ENCODE measurements at places on chromosomes 12 and 14.

DNA sequence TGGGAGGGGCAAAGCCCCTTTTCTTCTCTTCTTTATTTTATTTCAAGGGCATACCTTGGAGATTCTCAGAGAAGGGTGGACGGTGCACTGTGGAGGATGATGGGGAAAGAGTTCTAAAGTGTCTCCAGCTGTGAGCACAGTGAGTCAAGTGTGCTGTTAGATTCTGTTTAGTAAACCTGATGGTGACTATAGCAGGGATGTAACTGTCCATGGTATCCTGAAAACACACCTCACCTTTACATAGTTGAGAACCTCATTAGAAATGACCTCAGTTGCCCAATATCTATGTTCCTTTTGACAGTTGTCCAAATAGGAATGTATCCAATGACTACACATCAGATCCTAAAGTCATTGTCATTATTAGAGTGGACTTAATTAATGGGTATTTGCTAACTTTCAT, 38.0 kb downstream of the CNTN1 start:
- DNase-seq = no peak

- no peak for DNase-seq
Observed at GRCh38 chr12:102568276-102568675, 87.9 kb upstream of the IGF1 start.

DNA sequence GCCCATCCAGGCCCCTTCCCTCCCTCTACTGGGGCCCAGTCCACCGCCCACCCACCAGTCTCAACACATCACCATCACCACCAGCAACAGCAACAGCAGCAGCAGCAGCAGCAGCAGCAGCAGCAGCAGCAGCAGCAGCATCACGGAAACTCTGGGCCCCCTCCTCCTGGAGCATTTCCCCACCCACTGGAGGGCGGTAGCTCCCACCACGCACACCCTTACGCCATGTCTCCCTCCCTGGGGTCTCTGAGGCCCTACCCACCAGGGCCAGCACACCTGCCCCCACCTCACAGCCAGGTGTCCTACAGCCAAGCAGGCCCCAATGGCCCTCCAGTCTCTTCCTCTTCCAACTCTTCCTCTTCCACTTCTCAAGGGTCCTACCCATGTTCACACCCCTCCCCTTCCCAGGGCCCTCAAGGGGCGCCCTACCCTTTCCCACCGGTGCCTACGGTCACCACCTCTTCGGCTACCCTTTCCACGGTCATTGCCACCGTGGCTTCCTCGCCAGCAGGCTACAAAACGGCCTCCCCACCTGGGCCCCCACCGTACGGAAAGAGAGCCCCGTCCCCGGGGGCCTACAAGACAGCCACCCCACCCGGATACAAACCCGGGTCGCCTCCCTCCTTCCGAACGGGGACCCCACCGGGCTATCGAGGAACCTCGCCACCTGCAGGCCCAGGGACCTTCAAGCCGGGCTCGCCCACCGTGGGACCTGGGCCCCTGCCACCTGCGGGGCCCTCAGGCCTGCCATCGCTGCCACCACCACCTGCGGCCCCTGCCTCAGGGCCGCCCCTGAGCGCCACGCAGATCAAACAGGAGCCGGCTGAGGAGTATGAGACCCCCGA, 6.8 kb upstream of the RNU7-1 start:
- no peak for DNase-seq

GRCh38 chr12:108975024-108975593, 45.8 kb downstream of the SVOP start:
- no peak for DNase-seq

DNA sequence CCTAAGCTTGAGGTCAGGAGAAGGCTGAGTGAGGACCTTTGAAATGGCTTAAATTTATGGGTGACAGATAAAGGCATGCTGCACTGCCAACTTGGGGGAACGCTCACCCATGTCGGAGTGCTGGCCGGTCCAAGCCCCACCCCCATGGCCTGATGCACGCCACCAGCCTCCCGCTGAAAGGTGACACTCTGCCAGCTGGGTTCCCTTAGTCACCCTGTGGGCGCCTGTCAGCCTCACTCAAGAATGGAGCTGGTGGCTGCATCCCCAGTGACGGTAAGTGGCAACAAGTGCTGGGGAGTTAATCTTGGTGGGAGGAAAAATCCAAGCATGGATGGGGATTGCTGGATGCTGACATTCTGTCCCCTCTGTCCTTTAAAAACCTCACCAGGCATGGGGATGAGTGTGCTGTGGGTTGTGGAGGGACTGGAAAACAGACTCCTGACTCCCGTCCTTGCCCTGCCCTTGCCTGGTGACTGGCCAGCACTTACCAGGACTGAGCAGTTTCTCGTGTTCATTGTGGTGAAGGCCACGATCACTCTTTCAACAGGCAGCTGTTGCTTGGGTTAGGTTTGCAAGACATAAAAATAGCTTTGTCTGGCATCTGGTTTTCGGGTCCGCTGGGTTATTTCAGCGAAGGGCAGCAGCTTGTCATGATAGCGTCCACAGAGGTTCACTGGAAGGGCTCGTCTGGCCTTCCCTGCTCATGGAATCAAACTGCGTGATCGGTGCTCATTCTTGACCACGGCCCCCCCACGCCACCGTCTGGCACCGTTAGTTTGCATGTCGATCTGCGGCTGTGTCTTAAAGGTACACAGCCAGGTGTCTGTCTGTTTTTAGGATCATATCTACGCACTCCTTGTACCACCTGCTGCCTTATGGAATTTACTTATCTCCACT, 15.0 kb downstream of the ACACB start:
- DNase-seq = no peak

DNA sequence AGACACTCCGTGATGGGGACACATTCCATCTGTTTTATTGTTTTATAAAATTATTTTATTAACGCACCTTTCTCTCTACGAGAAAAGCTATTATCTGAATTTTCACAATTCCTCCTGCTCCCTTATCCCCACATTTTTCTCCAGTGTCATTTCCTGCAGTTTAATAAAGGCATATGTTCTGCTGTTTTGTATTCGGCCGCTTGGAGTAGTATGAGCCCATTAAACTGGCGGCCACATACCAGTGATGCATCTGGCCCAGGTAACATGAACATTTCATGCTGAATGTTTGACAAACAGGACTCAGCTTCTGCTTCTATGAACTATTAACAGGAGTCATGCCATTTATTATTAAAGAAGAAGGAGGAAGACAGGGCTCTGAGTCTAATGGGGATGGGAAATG, 511.0 kb downstream of the TMEM121 start:
- no peak for DNase-seq

- DNase-seq = no peak
Observed at GRCh38 chr12:40825156-40825555, 132.9 kb downstream of the CNTN1 start.

GRCh38 chr12:102107970-102108369, 11.9 kb downstream of the NUP37 start:
- DNase-seq = no peak

GRCh38 chr14:23396126-23396525, 11.9 kb downstream of the MYH6 start:
- DNase-seq = no peak

DNA sequence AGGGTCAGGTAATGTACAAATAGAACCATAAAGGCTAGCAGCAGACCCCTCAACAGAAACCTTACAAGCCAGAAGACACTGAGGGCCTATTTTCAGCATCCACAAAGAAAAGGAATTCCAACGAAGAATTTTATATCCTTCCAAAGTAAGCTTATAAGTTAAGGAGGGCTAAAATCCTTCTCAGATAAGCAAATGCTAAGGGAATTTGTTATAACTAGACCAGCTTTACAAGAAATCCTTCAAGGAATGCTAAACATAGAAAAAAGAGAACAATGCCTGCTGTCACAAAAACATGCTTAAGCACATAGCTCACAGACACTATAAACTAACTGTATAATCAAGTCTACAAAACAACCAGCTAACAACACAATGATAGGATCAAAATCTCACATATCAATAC, 130.7 kb upstream of the RPL10L start:
- no peak for DNase-seq

DNA sequence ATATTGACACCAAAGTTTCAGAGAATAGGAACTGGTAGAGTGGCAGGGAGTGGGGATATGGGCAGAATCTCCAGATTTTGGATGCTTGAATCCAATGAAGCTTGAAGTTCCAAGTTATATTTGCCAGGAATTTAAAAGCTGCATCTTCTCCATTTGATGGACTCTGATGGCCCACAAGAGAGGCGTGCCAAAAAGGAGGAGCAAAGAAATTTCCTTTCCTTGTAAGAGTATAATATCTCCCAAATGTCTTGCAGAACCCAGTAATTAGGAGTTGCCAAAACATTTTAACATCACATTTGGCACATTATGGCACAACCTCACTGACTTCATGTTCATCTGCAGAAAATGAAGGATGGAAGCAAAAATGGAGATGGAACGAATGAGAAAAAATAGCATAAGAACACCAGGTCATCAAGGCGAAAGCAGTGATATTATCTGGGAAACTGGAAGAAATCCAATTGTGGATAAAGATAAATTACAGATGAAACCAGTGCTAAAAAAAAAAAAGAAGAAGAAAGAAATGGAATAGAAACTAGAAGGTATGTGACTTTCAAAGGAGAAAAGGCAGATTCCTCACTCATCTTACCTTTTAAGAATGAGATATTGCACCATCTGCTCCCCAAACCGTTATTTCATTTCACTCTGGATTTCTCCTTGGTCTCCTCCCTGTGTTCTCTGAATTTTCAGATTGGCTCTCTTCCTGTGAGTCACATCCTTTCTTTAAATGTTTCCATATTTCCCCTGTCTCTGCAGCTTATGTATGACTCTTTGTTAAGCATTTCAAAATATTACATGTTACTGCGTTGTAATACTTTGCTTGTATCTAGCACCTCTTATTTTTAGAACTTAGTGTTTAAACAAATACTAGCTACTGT, 13.5 kb upstream of the FLRT2 start:
- DNase-seq = no peak

- no peak for DNase-seq
Observed at GRCh38 chr14:99028521-99028920, 243.5 kb downstream of the BCL11B start.

- DNase-seq = no peak
Observed at GRCh38 chr12:46400406-46400805, 27.8 kb upstream of the SLC38A2 start.

- no peak for DNase-seq
Observed at GRCh38 chr12:40511341-40511740, 180.9 kb upstream of the CNTN1 start.

DNA sequence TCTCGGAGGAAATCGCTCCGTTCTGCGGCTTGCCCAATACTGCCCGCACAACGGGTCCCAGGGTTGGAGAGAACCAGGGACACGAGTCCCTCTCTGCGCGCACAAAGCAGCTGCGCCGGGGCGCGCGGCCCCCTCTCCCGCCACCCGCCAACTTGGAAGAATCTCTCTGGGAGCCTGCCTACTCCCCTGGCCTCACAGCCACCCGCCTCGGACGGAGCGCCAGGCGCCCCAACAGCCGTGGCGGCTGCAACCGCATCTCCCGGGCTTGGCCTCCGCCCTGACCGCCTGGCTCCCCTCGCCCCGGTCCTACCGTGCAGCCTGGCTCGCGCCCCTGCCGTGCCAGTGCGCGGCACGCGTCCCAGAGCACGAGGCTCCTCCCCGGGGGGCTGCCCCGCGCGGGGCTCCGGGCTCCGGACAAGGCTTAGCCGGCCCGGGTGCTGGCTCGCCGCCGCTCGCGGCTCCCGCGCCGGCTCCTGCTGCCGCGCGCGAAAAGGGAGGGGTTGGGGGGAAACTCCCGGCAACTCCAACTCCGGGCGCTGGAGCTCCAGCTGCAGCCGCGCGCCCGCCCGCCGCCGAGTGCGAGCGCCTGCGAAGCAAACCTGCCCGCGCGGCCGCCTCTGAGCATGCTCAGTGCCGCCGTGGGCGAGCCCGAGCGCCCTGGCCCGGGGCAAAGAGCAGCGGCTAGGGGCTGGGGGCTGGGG, at the start of gene STXBP6:
TSS of gene STXBP6 (minus strand) at position 580 of the 701 bp plus-strand sequence. CDS start 75,329 bp downstream, outside the sequence.
- peak; percentile 52 for DNase-seq

DNA sequence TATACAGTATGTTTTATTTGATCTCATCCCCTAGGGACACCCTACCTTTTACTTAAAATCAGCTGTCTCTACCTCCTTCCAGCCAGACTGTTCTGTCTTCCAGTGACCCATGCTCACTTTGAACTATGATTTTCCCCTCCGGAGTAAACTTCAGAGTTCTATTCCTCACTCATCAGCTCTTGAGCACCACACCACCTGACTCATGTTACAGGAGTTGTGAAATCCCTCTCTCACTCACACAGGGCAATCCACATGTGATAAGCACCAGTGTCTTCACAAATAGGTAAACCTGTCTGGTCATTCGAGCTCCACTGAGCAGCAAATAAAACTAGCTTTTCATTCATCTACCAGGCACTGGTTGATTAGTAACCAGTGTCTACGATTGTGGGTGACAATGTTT, 177.3 kb upstream of the BMP4 start:
- DNase-seq = no peak

- no peak for DNase-seq
Observed at GRCh38 chr14:100842799-100843198, 16.9 kb downstream of the MEG3 start.

DNA sequence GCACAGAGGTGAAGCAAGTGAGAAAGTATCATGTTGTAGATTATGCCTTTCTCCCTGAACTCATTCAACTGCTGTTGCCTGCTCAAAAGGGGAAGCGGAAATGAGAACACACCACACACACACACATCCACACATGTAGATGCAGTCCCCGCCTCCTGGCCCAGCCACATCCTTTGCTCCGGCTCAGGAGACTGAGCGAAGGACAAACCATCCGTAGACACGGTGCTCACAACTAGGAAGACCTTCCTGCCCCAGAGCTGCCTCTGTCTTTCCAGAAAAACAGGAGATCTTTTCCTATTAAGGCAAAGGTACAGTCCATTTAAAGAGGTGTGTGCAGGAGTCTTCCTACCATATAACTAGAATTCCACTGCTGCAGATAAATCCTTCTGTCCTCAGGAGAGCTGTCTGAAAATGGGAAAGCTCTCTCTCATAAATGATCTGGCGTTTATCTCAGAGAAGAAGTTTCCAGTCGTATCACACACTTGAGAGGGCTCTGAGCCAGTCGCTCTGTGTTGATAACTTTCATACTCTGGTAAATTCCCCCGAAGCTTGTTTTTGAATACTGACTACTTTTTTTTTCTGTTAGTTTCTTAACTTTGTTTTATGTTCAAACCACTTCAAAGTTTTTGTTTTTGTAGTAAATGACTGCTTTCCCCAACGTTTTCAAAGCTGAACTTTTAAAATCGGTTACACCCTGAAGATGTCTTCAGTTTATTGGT, at the start of gene TESPA1:
TSS of gene TESPA1 (minus strand) at position 105 of the 719 bp plus-strand sequence. CDS start 10,200 bp downstream, outside the sequence.
- DNase-seq = no peak

GRCh38 chr14:25904446-25904845, 693.4 kb downstream of the NOVA1 start:
- no peak for DNase-seq
